Astrocyte (in vitro differentiated cells and primary cell): ENCODE measurements at places on chromosomes 6 and 20. TPM values are rescaled to one million over a fixed set of nuclear protein-coding genes. Genes with fewer than 3 reads are reported as not detected.

PI16 gene
- not detected in 2 replicates for total RNA-seq

NEURL2 gene
- 6.7 and 6.9 TPM in 2 replicates for total RNA-seq

SNX3 gene
- 154 and 165 TPM in 2 replicates for total RNA-seq

TFAP2C gene
- total RNA-seq: 0.94 and 2.2 TPM in 2 replicates

OR12D2 gene
- not detected in 2 replicates for total RNA-seq

ATP6V1G2 gene
- 2.6 and 3.4 TPM in 2 replicates for total RNA-seq

ADGRF5 gene
- total RNA-seq: 0.54 and 1.1 TPM in 2 replicates

AMD1 gene
- total RNA-seq: 67.1 and 71.6 TPM in 2 replicates

PAK5 gene
- 0.16 and 0.19 TPM in 2 replicates for total RNA-seq

ORC3 gene
- 23.1 and 23.7 TPM in 2 replicates for total RNA-seq

SAMD3 gene
- total RNA-seq: 0.45 TPM in 1 of 2 replicates, not detected in the other

SMPDL3A gene
- 6.9 and 7.3 TPM in 2 replicates for total RNA-seq

C6orf15 gene
- total RNA-seq: 4.6 and 6.4 TPM in 2 replicates

TLDC2 gene
- total RNA-seq: not detected in 2 replicates

ELMO2 gene
- total RNA-seq: 53.4 and 56.7 TPM in 2 replicates

TCF21 gene
- 0.52 and 0.94 TPM in 2 replicates for total RNA-seq

POU3F2 gene
- 1.9 and 2.1 TPM in 2 replicates for total RNA-seq

RWDD2A gene
- 4.7 and 4.9 TPM in 2 replicates for total RNA-seq

TBC1D22B gene
- total RNA-seq: 10.5 and 10.8 TPM in 2 replicates

ADNP gene
- 63.9 and 72.1 TPM in 2 replicates for total RNA-seq

CHRNA4 gene
- 0.82 and 1.8 TPM in 2 replicates for total RNA-seq

TSBP1 gene
- total RNA-seq: not detected in 2 replicates

TTI1 gene
- 13.4 and 16.9 TPM in 2 replicates for total RNA-seq

TMEM74B gene
- total RNA-seq: 2.1 and 2.4 TPM in 2 replicates

EMILIN3 gene
- total RNA-seq: 0.20 TPM in 1 of 2 replicates, not detected in the other

MROH8 gene
- total RNA-seq: 1.2 and 1.3 TPM in 2 replicates

RAET1E gene
- total RNA-seq: not detected in 2 replicates

RIPPLY2 gene
- total RNA-seq: not detected in 2 replicates

PXDC1 gene
- total RNA-seq: 58.2 and 64.4 TPM in 2 replicates

MYLK2 gene
- total RNA-seq: 2.1 and 3.1 TPM in 2 replicates

ECT2L gene
- not detected in 2 replicates for total RNA-seq

OVOL2 gene
- total RNA-seq: 0.57 TPM in 1 of 2 replicates, not detected in the other

CST9 gene
- total RNA-seq: not detected in 2 replicates
